ENCODE measurements at places on chromosomes 2 and 18.

DNA sequence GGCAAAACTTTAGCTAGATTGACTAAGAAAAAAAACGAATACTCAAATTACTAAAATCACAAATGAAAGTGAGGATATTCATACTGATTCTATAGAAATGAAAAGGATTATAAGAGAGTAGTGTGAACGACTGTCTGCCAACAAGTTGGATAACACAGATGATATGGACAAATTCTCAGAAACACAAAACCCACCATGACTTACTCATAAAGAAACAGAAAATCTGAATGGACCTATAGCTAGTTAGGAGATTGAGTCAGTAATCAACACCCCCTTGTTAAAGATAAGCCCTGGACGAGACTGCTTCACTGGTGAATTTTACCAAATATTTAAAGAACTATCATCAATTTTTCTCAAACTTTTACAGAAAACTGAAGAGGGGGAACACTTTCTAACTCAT, 108.8 kb upstream of the TMEM200C start:
- no peak for DNase-seq

DNA sequence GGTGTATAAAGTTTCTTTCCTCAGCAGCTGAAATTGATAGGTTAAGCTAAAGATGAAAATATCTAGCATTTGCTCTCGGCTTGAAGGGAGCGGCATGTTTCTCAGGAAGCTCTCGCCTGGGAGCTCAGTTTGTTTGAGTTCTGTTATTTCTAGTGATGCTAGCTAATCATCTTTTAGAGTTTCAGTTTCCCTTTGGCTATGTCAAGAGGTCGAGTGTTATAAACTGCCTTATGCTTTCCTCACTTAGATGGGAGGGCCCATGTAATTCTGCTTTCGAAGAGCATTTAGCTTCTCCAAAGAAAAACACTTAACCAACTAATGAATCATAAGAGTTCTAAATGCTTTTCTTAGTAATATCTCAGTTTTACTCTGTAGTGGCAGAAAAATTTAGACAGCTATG, 33.6 kb downstream of the PLCL1 start:
- no peak for DNase-seq

- DNase-seq, result no peak
Observed at GRCh38 chr2:96508521-96509113, 3.5 kb upstream of the NEURL3 start.

GRCh38 chr2:235283246-235283645, 210.6 kb upstream of the AGAP1 start:
- DNase-seq, result no peak

DNA sequence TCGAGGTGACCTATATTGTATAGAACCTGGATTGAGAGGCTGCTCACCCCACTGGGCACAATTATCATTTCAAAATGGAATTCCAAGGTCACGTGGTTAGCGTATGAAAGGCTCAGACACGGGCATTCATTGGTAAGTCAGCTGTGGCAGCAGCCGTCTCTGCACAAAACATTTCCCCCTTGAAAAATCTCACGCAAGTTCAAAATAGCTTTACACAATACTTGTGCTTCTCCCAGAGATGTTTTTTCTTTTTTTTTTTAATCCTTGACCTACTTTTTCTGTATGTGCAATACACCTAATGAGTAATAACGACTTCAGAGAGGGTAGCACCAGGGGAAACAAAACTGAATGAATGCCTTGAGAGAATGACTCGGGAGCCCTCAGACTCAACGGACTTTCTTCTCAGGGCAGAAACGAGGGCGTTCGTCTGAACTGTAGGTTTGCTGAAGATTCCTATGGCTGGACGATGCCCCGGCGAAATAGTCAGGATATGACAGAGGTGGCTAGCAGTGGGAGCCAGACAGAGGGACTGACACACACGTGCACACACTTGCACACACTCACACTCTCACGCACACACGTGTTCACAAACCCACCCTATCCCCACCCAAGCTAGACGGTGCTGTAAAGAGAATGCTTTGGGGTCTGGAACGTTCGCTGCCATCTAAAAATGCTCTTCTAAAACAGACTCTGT, 77.8 kb downstream of the PDCL3 start:
- no peak for DNase-seq

GRCh38 chr2:111659361-111660333, 224.3 kb downstream of the ANAPC1 start:
- DNase-seq, result peak; percentile 62
